DND-41 (cell line): ENCODE measurements at places on chromosomes 16 and 17.

- no peak for DNase-seq
Observed at GRCh38 chr16:10610499-10611184, 30.2 kb upstream of the EMP2 start.

- DNase-seq = no peak
Observed at GRCh38 chr17:2253768-2254406, 49.7 kb downstream of the SMG6 start.

DNA sequence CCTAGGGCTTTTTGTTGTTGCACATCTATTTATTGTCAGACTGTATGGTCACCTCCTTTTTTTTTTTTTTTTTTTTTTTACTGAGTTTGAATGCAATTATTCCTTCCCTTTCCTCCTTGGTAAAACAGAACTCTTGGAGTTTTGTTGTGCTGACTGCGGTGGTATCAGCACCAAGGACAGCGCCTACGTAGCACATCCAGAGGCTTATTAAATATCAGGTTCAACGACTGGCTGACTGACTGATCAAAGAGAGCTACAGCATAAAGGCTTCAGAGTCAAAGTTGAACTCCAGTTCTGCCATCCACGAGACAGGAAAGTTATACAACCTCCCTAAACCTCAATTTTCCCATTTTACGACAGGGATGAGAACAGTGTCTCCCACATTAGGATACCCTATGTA lies 86.1 kb upstream of the RBFOX1 start:
- DNase-seq = peak; percentile 39

- DNase-seq = no peak
Observed at GRCh38 chr17:69320908-69321238, 6.1 kb downstream of the ABCA5 start.

- DNase-seq = no peak
Observed at GRCh38 chr16:35252356-35252936, 1793.0 kb downstream of the TP53TG3F start.

GRCh38 chr17:73227944-73228343 lies 33.7 kb downstream of the CPSF4L start:
- DNase-seq = no peak

DNA sequence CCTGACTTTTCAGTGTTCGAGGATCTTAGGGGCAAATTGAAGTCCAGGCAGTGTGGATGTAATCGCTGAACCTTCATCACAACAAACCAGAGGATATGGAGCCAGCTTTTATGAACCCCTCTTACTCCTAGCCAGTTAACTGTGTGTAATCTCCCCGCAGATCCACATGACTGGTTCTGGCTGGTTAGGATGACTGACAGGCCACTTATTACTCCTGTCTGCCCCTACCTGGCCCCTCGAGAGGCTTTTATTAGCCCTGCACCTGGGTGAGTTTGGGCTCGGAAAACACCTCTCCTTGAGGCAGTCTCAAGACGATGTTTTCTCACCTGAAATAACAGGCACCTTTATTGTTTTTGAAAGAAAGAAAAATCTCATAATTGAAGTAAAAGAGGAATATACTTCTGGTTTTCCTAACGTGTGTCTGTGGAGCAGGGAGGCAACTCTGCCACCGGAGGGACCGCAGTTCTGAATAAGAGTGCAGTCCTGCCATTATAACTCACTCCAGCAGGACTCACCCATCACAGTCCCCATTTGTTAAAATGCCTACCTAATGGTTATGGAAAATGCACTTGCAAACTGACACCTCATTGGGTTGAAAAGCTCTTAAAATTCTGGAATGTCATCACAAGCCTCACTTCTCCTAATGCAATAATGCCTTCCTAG lies 291.9 kb upstream of the N4BP1 start:
- DNase-seq = no peak

- DNase-seq = no peak
Observed at GRCh38 chr16:24552705-24553246, 13.4 kb downstream of the RBBP6 start.

DNA sequence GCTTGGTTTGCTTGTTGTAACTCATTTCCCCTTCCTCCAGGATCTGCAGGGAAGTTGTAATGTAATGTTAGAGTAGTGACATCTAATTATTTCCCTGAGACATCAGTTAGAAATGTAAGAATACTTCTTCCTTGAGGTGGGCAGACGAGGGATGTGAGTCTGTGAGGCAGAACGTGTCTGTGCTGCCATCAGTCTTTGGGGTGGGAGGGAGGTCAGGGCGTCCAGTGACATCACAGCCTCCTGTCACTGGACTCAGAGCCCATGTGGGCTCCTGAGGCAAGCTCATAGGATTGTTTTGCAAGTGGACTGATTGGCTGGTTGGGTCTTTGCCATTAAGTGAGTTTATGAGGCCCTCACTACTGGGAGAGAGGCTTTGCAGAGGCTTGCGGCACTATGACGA lies 188.8 kb downstream of the CCDC182 start:
- DNase-seq = no peak

GRCh38 chr17:7398612-7399011 lies 4.3 kb upstream of the PLSCR3 start:
- no peak for DNase-seq

DNA sequence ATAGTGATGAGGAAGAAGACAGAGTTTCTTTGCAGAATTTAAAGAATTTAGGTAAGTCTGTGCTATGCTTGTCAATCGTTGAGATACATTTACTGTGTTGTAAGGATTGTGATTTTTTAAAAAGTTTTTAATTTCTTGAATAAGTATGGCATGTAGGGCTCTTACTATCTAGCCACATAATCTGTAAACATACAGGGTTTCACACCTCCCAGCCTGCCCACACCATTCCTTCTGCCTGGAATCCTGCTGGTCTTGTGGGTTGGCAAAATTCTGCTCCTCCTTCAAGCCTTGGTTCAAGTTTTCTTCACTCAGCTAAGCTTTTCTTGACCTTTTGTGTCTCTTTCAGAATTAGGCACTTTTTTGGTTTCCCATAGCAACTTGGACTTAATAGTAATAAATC lies 7.5 kb downstream of the ZNHIT3 start:
- no peak for DNase-seq

DNA sequence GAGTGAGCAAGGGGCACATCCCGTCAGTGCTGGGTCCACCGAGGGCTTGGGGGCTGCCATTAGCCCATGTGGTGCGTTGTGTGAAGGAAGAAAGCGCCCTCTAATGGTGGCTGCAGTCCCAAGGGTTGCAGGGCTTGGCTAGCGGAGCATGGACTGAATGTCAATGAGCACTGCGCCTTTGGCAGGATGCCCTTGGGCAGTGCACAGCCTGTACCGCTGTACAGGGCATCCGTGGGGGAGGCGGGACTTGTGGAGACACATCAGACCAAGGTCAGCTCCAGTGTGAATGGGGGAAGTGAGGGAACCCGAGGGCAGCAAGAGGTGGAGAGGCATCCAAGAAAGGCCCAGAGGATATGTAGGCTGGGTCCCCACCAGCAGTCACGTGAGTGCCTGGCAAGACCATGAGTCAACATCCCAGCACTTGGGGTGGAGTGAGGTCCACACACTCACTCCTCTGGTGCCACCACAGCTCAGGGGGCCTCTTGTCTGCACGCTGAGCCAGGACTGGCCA lies 75.5 kb upstream of the MED9 start:
- DNase-seq = no peak

- DNase-seq = no peak
Observed at GRCh38 chr16:50464325-50465290, 83.6 kb upstream of the NKD1 start.

DNA sequence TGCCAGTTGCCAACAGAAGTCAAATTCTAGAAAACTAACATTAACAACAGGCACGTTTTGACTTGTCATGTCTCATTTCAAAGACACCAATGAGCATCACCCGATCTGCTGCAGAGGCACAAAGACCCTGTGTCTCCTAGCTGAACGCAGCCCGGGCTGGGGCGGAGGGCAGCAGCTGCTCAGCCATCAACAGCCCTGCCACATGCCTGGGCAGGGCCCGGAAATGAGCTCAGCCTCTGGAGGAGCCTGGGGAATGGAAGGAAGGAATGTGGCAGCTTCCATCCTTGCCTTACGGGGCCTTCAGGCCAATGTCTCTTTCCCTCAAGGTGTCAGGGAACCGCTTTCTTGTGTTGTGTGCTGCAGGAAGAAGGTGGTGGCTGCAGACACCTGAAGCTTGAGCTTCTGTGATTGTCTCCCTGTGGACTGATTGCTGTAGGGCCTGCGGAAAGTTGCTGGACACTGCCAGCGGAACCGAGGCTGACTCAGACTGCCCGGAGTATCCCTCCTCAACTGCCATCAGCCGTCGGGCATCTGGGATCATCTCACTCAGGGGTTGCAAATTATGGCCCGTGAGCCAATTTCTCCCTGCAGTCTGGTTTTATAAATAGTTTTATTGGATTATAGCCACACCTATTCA lies 7.3 kb downstream of the CDH13 start:
- DNase-seq = no peak

DNA sequence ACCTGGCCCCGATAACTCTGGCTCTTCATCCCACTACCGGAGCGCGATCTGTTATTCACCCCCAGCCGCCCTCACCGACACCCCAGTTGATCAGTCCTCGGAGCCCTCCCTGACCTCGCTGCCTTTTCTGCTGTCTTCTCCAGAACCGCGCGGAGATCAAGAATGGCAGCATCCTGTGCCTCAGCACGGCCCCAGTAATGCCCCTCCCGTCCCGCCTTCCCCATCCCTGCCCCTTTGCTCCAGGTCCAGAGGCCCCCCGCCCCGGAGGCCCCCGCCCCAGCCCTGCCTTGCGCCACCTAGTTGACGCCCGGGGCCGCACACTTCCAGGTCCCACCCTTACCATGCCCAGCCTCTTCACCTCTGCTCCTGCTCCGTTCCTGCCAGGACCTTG lies 872 bp downstream of the ELMO3 start:
- DNase-seq = no peak

- no peak for DNase-seq
Observed at GRCh38 chr16:70766176-70766575, 34.8 kb downstream of the VAC14 start.

GRCh38 chr16:86630471-86630870 lies 52.1 kb downstream of the FOXL1 start:
- no peak for DNase-seq

GRCh38 chr17:75965468-75965867 lies 13.5 kb downstream of the ACOX1 start:
- DNase-seq = no peak

- DNase-seq = no peak
Observed at GRCh38 chr17:3818786-3819185, 17.8 kb upstream of the ITGAE start.

DNA sequence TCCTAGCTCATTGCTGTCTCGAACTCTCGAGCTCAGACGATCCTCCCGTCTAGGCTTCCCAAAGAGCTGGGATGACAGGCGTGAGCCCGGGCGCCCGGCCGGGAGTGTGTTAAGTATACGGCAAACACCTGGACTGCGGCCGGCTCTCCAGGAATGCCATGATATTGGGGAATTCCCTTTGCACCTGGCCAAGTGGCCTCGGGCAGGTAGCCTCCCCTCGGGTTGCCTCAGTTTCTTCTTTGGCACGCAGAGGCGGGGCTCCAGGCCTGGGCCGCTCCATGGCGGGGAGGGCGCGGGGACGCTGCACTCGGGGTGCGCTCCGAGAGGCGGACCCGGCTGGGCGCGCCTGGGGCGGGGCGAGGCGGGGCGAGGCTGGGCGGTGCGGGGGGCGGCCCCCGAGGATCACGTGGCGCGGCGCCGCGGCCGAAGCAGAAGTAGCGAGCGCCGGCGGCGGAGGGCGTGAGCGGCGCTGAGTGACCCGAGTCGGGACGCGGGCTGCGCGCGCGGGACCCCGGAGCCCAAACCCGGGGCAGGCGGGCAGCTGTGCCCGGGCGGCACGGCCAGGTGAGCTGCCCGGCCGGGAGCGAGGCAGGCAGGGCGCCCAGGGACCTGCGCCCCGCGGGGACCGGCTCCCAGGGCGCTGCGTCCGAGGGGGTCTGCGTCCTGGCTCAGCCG lies at the start of gene PLCG2:
PLCG2 (plus strand) TSS at position 431 of the 675 bp plus-strand sequence. CDS start 6,699 bp downstream, outside the sequence.
- DNase-seq = no peak

- no peak for DNase-seq
Observed at GRCh38 chr16:68731637-68732036, 5.5 kb upstream of the CDH1 start.

DNA sequence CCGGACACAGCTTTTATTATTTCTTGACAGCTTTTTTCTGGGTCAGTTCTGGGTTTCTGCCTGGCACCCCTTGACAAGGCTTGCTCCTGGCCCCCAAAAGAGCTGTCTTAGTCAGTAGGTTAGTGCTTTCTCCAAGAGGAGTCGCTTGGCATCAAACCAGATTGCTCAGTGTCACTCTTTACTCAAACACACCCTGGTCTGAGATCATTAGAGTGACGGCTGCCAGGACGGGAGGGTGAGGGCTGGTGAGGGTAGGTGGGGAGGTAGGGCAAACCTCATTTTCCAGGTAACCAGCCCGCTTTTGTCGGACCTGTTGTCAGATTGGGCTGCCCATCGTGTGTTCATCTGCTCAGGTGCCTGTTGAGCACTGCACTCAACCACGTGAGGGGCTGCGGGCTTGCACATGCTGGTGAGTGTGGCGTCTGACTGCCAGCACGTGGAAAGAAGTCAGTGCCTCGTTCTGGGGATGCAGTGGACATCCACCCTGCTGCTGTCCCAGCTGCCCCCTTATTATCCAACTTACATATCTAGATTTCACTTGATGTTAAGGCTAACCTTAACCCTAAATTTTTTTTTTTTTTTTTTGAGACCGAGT lies 12.4 kb downstream of the TMEM94 start:
- DNase-seq = no peak

DNA sequence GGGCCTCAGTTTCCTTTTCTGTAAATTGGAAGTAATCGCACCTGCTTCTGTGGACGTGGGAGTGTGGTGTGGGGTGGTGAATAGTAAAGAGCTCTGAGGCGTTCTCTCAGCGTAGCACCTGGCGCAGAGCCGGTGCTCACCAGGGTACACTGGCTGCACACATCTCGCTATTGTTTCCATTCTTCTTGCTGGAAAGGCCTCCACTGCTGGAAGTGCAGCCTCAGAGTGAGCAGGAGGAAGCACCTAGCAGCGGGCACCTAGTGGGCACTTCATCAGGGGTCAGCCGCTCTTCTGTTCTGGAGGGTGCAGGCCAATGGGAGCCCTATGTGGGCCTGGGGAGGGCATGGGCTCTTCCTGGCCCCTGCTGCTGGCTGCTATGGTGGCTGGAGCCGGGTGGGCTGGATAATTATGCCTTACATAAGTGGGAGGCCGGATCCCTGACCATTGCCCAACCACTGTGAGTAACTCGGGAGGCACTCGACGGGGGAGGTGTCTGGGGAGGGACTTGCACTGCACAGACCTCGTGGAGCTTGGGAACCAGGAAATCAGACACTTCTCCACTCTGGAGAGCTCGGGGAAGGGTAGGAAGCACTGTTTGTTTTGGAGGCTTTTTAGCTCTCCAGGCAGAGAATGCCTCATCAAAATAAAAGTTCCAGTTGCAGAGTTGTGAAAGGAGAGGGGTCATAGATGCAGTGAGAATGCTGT lies 1.7 kb downstream of the MAP2K3 start:
- no peak for DNase-seq
